ENCODE measurements at places on chromosomes 7 and 10.

DNA sequence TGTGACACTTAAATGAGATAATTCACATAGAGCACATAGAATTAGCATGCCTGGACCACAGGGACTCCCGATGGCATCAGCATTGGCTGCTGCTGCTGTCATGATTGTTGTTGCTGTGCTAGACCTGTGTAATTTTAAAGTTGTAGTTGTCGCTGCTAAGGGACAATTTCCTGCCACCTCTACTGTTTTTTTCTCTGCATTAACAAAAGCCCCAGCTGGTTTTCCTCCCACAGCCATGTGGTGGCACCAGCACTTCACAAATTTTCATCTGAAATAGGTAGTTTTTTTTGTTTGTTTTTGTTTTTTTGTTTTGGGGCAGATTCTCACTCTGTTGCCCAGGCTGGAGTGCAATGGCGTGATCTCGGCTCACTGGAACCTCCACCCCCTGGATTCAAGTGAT is 25.4 kb upstream of the PRXL2A start:
- peak; percentile 61 for DNase-seq

GRCh38 chr10:118953598-118954393 is 75.7 kb upstream of the NANOS1 start:
- no peak for DNase-seq

DNA sequence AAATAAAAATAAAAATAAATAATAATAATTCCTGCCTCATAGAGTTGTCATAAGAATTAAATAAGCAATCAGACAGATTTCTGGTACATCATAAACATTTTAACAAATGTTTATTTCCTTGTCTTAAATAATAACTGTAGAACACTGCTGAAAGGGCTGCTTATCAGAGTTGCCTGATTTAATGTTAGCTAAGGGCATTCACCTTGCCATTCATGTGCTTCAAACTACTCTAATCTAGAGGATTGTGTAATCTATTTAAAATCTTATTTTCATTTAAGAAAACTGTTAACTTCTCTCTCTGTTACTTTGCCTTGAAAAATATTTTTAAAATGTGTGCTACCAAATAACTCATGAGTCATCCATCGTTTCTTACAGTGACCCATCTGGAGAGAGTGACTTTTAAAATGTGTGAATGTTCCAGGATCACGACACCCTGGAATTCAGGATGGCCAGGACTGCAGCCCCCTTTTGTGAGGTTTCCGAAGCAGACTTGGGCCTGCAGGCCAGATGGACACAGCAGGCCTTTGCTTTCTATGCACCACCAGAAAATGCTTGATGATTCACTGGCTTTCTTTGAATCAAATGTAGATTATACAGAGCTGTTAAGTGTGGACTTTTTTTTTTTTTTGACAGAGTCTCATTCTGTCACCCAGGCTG is 109.1 kb upstream of the TNS3 start:
- no peak for DNase-seq

- no peak for DNase-seq
Observed at GRCh38 chr10:15241306-15241705, 72.8 kb upstream of the NMT2 start.

DNA sequence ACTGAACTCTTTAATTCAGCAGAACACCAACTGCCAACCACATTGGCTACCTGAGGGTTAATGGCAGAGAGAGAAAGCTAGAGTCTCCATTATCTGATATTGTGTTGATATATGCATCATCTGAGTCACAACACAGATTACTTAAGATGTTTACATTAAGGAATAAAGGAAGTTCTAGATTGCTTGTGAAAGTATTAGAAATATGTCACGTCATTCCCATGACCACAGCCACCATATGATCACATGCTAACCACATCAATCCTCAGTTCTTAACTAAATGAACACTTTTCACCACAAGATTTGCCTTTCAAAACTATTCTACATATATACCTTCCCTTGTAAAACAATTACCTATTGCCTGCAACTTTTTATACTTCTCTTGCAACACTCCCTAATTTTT is 337.9 kb downstream of the FGFR2 start:
- DNase-seq, result no peak
